ENCODE measurements at places on chromosomes 5 and 9.

DNA sequence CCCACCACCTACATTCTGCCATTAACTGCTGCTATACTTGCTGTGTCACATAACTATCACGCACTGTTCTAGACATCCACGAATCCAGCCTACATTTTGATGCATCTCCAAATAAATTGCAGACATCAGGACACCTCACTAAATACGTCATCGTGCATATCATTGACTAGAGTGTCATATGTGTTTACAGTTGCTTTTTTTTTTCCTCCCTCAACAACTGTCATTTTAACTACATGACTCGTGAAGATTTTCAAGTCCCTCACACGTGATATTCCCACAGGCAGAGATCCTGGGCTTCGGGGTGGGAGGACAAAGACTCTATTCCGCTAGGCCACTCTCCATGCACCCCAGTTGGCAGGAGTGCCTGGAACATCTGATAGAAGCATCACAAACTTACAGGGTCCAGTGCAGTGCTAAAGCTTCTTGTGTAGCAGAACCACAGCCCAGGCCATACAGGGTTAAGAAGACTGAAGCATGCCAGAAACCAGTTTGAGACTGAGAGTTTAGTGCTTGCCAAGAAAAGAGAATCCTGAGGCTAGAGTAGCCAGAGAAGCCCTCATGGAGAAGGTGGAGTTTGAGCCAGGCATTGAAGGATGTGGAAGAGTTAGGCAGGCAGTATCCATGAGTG is 1.1 kb downstream of the PCYOX1L start:
- no peak for ATAC-seq

DNA sequence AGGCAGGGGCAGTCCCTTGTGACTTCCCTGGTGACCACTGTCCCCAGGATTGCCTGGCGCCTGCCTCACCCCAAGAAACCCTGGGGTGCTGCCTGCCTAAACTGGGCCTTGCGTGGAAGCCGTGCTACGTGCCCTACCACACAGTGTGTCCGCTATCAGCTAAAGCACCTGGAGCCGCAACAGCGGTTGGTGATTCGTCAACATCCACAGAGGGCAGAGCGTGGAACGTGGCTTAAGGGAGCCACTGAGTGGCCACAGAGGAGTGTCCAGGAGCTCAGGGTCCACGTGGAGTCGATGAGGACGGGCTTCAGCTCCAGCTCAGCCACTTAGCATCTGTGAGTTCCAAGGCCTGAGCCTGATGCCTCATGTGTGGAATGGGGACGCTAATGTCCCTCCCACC is 25.3 kb downstream of the LAMC3 start:
- ATAC-seq: no peak

- ATAC-seq: no peak
These were observed 58.4 kb downstream of the TTC39B start for GRCh38 chr9:15248621-15249020.

DNA sequence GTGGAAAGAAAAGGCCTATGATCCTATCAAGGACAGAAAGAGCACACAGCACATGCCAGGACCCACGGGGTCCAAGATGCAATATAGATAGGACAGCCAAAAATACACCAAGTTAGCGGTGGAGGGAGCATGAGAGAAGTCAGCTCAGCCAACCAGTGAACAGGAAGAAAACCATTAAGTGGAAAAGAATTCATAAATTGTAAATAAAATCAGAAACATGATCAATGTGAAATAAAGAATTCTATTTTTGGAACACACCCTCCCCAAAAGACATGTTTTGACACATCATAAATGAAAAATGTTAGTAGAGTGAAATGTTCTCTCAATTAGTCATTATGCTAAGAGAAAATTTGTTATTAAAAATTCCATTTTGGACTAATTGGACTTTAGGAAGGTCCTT is 35.6 kb downstream of the ATPSCKMT start:
- ATAC-seq: no peak

GRCh38 chr5:71865665-71866320 is 146.7 kb downstream of the CARTPT start:
- ATAC-seq: no peak

DNA sequence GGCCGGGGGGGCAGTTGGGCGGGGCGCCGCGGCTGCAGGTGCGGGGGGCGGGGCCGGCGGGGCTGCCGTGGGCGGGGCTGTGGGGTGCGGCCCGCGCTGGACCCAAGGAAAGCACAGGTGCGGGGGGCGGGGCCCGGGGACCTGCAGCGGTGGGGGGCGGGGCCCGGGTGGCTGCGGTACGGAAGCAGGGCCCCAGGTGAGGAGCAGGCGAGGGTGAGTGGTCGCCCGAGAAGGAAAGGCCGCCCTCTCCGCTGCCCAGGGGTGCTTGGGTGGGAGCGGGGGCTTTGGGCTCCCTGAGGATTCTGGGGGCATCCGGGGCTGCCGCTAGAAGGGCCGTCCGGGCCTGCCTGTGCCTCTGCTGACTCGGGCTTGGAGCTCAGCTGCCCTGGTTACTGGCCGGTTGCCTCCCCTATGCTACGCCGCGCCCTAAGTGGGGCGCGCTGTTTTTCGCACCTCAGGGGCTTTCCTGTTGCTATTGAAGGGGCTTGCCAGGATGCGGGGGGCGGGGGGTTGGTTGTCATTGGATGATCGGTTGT is 767 bp downstream of the RALGPS1 start:
- no peak for ATAC-seq

GRCh38 chr9:126301196-126301595 is 25.4 kb upstream of the MVB12B start:
- no peak for ATAC-seq
